ENCODE measurements at places on chromosomes 6 and 20. TPM values are rescaled to one million over a fixed set of nuclear protein-coding genes. Genes with fewer than 3 reads are reported as not detected.

Gene MDFI
- total RNA-seq, result 285 TPM

Gene ASIP
- not detected for total RNA-seq

Gene KCNB1
- 0.36 TPM for total RNA-seq

Gene PAK5
- 0.10 TPM for total RNA-seq

DNA sequence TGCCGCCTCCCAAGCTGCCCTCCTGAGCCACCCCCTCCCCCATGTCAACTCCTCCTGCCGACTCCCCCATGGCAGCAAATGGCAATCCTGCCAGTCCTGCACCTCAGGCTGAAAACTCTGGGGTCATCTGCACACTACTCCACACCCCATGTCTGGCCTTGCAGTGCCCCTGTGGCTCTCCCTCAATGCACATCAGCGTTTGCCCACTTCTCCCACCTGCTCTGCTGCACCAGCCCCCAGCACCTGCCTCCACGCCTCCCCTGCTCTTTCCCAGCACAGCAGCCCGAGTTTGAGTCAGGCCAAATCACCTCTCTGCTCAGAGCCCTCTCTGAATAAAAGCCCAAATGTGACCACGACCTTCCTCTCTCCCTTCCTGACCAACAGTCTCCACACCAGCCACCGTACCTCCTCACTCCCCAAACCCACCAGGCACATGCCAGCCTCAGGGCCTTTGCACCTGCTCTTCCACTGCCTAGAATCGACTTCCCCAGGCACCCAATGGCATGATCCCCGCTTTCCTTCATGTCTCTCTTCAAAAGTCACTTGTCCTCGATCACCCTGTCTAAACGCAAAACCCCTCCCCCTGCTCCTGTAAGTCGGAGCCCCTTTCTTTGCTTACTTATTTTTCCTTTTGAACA lies 4.3 kb downstream of the PXDC1 start:
- H3K4me3 ChIP-seq, result peak overlapping the region; percentile 77
- H3K27ac ChIP-seq, result peak overlapping the region; percentile 22
- DNase-seq, result no peak
- peaks cover 8% of the 10 kb centered on the region for H3K27me3 ChIP-seq
- H3K36me3 ChIP-seq, result peaks cover 8% of the 10 kb centered on the region

- peaks cover 15% of the 10 kb centered on the region for H3K36me3 ChIP-seq
- no peak overlapping the region for H3K27ac ChIP-seq
- H3K27me3 ChIP-seq, result peaks cover 2% of the 10 kb centered on the region
- DNase-seq, result no peak
- no peak overlapping the region for H3K4me3 ChIP-seq
These were observed 22.6 kb downstream of the RNF217 start for GRCh38 chr6:124984668-124985338.

GRCh38 chr6:68852791-68853190 lies 217.7 kb downstream of the ADGRB3 start:
- H3K36me3 ChIP-seq, result peaks cover 8% of the 10 kb centered on the region
- no peak for DNase-seq
- H3K4me3 ChIP-seq, result no peak overlapping the region
- H3K27ac ChIP-seq, result no peak overlapping the region
- H3K27me3 ChIP-seq, result peaks cover 3% of the 10 kb centered on the region

DNA sequence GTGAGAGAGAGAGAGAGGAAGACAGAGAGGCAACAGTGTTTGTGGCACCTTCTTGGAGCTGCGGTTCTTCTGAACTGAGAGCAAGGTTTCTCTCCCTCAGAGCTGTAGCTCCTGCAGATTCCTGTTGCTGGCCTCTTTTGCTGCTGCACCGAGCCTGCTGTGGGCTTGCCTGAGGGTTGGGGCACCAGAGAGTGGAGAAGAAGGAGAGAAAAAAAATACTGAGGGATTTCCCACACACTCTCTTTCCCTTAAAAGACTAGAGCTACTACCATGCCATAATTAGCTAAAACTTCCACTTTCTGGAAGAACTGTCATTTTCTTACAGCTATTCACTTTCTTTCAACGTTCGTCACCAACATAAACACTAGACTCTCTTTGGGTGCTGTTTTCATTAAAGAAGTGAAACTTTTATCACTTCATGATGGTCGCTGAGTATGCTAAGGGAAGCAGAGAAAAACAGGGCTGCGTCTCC lies 18.2 kb upstream of the ECI2 start:
- peaks cover 9% of the 10 kb centered on the region for H3K4me1 ChIP-seq
- H3K4me3 ChIP-seq, result no peak overlapping the region
- DNase-seq, result no peak
- H3K27me3 ChIP-seq, result peaks cover 1% of the 10 kb centered on the region
- no peaks in the 10 kb centered on the region for H3K36me3 ChIP-seq

DNA sequence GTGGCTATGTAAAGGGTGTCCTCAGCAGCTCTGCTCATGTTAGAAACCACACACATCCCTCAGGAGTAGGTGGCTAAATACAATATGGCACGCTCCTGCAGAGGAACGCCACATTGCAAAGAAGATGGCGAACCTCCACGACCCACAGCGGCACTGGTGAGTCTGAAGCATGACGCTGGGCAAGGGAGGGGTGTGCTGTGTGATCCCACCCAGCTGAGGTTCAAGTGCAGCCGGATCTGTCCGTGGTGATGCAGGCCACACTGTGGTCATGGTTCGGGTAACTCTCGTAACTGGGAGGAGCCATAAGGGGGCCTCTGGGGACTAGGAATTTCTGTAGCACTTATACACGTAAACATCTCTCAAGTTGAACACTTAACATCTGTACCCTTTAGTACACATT lies 23.4 kb upstream of the APMAP start:
- no peak overlapping the region for H3K4me3 ChIP-seq
- no peak for DNase-seq
- H3K4me1 ChIP-seq, result no peaks in the 10 kb centered on the region
- H3K27ac ChIP-seq, result no peak overlapping the region
- H3K36me3 ChIP-seq, result peaks cover 14% of the 10 kb centered on the region

DNA sequence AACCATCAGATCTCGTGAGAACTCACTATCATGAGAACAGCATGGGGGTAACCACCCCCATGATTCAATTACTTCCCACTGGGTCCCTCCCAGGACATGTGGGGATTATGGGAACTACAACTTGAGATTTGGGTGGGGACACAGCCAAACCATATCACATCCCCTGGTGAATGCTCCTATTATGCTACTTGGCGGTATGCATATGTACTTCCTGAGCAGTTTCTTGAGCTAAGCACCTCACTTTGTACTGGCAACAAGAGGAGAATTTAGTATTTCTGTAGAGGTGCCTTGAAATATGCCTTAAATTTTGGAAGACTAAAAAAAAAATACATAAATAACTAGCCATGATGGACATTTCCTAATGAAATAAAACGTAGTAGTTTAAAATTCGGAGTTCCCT lies 327.2 kb upstream of the CITED2 start:
- no peak for DNase-seq
- no peaks in the 10 kb centered on the region for H3K36me3 ChIP-seq
- H3K4me3 ChIP-seq, result no peak overlapping the region
